ENCODE measurements at places on chromosomes 12 and 14.

DNA sequence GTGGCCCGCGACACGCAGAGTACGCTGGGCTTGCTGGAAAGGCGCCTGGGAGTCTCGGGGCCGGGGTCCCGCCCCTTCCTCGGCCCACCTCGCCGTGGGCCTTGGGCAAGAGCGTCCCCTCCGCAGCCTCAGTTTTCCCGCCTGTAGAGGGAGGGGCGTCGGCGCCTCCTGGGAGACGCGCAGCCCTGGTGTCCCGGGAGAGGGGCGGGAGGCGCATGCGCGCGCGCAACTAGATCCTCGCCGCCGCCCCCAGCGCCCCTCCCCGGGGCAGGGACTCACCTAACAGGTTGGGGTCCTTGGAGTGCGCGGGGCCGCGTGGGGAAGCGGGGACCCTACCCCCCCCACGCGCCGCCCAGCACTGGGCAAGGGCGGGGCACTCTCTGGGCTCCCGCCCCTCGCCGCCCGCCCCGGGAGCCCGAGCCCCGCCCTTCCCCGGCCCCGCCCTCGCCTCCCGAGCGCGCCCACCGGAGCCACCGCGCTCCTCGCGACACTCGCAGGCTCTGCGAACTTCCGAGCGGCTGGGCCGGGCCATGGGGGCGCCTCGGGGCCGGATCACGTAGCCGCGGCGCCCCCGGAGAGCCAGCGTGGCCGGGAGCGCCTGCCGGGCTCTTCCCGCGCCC lies at the start of gene KIF26A:
Gene KIF26A, plus strand, starts transcription at position 490 of the 620 bp plus-strand sequence. CDS start 136 bp downstream, outside the sequence.
- DNase-seq = no peak

DNA sequence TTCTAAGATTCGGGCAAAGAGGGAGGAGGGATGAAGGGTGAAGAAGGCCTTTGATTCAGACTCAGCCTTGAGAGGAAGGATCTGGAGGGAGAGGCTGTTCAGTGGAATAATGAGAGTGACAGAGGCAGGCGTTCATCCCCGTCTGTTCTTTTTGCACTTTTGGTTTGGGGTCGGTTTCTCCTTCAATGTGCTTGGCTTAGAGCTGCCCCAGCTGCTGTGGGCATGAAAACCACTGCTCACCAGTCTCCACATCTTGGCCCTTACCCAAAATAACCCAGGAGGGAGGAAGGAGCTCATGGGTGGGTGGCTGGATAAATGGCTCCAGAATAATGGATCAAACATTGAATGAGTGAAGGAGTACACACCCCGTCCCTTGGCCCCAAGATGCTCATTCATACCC lies 261.7 kb upstream of the FKBP4 start:
- DNase-seq = no peak

DNA sequence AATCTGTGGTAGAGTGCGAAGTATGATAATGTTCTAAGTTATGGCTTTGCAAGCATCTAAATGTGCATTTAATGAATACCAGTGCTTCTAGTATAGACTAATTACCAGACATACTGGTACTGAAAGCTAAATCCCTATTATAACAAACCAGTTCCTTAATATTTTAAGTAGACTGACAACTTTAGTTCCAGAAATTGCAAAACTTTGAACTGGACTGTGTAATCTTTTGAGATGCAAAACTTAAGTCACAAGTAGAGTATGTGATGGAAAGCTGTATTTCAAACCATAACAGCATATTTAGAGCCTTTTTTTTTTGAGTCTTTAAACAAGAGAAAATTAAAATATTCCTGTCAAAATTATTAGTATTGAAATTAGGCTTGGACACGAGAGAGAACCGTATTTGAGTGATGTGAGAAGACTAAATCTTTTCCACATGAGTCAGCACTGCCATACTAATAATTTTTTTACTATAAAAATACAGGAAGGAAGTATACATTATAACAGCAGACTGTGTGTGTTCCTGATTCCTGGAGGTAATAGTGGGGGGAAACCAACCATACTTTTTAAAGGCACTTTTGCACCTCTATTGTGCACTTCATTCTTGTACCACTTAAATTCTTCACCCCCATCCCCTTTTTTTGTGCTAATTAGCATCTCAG lies 45.5 kb downstream of the PPM1A start:
- no peak for DNase-seq

DNA sequence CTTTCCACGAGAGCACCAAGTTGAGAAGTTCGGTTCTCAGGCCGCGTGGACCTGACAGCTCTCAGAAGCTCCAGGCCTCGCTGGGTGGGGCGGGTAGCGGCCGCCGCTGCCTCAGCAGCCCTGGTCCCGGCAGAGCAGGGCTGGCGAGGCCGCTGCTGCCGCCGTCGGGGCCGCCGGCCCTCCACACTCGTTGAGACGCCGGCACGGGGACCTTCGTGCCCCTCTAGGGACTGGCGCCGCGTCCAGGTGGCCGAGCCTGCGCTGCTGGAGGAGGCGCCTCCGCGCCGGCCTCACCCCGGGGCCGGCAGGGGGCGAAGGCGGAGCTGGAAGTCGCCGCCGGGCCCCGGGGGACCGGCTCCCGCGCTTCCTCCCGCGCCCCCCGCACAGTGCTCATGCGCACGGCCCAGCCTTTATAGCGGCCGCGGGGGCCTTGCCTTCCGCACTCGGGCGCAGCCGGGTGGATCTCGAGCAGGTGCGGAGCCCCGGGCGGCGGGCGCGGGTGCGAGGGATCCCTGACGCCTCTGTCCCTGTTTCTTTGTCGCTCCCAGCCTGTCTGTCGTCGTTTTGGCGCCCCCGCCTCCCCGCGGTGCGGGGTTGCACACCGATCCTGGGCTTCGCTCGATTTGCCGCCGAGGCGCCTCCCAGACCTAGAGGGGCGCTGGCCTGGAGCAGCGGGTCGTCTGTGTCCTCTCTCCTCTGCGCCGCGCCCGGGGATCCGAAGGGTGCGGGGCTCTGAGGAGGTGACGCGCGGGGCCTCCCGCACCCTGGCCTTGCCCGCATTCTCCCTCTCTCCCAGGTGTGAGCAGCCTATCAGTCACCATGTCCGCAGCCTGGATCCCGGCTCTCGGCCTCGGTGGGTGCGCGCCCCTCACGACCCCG lies at the start of gene COCH:
Gene COCH, plus strand, starts transcription at position 440 of the 879 bp plus-strand sequence. Its CDS starts 380 bp downstream, at position 820.
- no peak for DNase-seq

GRCh38 chr12:41188058-41188840 lies at the start of gene PDZRN4:
TSS of gene PDZRN4 (plus strand) at chr12:41188320.
- DNase-seq = no peak

DNA sequence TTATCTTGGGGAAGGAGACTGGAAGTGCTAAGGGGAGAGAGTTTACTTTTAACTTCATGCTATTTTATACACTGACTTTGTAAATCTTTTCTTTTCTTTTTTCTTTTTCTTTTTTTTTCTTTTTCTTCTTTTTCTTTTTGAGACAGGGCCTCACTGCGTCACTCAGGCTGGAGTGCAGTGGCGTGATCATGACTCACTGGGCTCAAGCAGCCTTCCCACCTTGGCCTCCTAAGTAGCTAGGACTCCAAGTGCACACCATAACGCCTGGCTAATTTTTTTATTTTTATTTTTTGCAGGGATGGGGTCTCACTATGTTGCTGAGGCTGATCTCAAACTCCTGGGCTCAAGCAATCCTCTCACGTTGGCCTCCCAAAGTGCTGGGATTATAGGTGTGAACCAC lies 294.6 kb upstream of the PRICKLE1 start:
- DNase-seq = no peak

DNA sequence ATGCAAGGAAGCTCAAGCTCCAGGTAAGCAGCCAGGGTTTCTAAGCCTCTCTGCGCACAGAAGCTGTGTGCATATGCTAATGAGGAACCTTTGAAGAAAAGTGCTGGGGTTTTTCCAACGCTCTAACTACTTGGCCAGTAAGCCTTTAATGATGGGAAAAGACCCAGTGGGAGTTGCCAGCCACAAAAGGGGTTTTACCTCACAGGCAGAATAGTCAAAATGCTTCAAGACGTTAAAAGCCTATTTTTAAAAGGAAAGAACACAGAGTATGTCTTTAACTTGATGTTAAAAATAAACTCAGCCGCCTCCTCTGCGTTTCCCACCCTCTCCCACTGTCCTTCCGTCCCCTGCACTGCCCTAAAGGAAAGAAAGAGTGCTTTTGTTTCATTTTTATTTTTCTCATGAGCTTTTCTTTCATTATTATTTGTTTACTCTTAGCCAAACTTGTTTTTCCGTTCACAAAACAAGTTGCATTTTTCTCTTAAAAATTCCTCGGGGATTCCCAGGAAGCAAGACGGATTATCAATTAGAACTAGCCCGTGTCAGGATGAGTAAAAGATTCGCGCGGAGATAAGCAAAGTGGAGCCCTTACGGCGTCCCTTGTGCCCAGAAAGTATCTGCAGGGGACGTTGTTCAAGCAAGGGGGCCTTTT lies 209.8 kb upstream of the NUDT4 start:
- no peak for DNase-seq

GRCh38 chr14:104545151-104545941 lies 34.2 kb upstream of the C14orf180 start:
- no peak for DNase-seq

- no peak for DNase-seq
Measured at GRCh38 chr12:132270516-132270915, 58.9 kb downstream of the GALNT9 start.

- no peak for DNase-seq
Measured at GRCh38 chr12:64065881-64066451, 156.1 kb downstream of the KICS2 start.

- no peak for DNase-seq
Measured at GRCh38 chr12:95529693-95530225, 21.5 kb downstream of the USP44 start.

DNA sequence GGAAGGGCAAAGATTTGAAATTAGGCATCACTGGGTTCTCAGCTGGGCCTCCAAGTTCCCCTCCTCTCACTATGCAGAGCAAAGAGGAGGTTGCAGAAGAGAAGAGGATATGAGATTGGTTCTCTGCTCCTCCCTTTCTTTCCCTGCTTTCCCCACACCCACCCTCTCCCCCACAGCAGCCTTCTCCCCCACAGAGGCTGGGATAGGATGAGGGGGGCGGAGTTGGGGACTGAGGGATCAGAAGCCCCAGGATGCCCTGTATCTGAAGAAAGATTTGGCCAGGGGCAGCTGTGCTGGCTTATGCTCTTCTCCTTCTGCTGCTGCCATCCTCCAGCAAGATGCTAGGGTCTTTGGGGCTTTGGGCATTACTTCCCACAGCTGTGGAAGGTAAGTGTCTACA lies at the start of gene AMHR2:
Gene AMHR2, plus strand, starts transcription at position 259 of the 400 bp plus-strand sequence. Its CDS starts 80 bp downstream, at position 339.
- DNase-seq = no peak

GRCh38 chr12:58067610-58068387 lies 126.4 kb downstream of the ATP23 start:
- DNase-seq = no peak

DNA sequence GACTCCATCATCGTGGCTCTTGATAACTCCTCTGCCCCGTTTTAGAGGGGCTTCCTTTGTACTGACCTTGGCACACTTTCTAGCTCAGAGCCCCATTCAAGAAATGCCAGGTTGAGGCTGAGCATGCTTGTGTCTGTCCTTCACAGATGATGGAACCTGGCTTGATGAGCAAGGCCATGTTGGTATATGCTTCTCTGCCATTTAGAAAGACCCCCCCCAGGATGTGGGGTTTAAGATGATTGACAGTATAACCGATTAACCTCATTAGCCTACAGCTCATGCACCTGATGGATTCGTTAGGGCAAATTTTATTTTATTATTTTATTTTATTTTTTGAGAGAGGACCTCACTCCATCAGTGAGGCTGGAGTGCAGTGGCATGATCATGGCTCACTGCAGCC lies 21.0 kb downstream of the BATF start:
- DNase-seq = no peak

- DNase-seq = no peak
Measured at GRCh38 chr12:131701705-131702572, 9.0 kb upstream of the SFSWAP start.

DNA sequence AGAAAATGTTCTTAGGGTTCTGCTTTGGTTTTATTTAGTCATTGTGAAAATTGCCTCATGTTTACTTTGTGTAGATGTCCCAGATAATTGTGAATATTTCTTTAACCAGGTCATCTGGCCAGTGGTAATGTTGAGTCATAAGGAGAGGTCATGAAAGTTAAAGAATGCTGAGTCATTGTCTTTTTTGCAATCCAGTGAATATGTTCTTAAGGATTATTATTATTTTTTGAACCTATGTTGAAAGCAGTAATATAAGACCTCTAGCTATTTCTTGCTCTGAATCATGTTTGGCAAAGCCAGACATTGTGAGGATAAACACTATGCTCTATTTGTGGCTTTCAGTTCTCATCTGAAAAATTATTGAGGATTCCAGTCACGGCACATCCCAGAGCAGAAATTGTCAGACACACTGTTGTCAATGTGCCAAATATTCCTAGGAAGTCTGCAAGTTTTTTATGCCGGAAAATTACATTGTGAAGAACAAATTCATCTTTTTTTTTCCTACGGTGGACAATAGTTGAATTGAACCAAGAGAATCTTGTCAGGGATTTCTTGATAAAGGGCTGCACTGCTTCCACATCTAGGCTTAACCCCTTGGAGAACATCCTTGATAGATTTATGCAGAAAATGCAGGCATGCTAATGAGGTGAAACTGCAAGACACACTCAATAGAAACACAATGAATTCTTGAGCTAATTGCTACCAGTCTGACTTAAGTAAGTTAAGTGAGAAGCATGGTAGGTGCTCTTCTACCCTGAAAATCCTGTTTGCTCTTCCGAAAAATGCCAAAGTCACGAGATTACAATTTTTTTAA lies 369.6 kb downstream of the ATP23 start:
- DNase-seq = no peak

DNA sequence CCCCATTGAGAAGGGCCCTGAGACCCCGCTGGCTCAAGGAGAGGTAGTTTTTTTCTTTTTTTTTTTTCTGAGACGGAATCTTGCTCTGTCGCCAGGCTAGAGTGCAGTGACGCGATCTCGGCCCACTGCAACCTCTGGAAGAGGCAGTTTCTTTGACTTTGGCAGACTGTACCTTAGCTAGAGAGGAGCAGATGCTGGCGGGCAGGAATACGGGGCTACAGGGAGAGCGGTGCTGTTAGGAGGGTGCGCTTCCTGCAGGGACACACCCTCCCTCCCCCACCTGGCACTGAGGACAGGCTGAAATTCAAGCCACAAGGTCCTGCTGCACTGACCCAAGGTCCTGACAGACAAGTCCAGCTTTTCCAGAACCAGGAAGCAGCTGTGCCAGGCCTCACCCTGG lies 32.2 kb upstream of the NUDT14 start:
- DNase-seq = no peak

GRCh38 chr12:96360550-96360949 lies 39.7 kb downstream of the CDK17 start:
- DNase-seq = no peak

DNA sequence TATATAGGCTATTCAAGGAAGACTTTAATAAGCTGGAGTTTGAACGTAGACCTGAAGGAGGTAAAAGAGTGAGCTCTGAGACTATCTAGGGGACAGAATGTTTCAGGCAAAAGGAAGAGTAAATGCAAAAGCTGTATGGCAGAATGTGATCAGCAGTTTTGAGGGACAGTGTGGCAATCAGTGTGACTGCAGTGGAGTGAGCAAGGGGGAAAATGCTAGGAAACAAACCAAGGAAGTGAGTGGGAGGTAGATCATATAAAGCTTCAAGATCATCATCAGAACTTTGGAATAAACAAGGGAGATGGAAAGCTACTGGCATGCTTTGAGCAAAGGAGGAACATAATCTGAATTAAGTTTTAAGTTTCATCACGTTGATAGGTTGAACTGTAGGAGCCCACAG lies 67.5 kb upstream of the BTG1 start:
- DNase-seq = no peak

Measured in stimulated activated CD4-positive, alpha-beta T cell treated with anti-CD3 and anti-CD28 coated beads, Interleukin-15, amount 100 ng/mL, for 1 hour (primary cell).